Stimulated activated CD4-positive, alpha-beta T cell treated with anti-CD3 and anti-CD28 coated beads, Interleukin-1b, Interleukin-23, amount 100 ng/mL, for 48 hours (primary cell): ENCODE measurements at places on chromosomes 4 and X.

DNA sequence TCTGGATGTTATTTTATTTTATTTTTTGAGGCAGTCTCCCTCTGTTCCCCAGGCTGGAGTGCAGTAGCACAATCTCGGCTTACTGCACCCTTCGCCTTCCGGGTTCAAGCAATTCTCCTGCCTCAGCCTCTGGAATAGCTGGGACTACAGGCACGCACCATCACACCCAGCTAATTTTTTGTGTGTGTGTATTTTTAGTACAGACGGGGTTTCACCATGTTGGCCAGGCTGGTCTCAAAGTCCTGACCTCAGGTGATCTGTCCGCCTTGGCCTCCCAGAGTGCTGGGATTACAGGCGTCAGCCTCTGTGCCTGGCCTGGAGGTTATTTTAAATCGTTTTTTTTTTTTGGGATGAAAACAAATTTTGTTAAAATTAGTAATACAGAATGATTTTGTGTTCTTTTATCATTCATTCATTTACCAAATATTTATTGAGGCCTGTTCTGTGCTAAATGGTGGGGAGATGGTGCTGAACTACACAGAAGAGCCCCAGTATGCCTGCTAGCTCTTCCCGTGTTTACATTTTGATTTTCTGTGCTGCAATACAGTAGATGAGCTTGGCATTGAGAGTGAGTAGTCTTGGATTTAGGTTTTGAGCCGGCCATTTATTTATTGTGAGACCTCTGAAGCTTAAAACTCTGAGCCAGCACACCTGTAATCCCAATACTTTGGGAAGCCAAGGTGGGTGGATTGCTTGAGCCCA, 22.7 kb downstream of the ADD1 start:
- no peak for DNase-seq

GRCh38 chrX:75061701-75062100, 94.4 kb downstream of the ABCB7 start:
- peak; percentile 9 for DNase-seq

DNA sequence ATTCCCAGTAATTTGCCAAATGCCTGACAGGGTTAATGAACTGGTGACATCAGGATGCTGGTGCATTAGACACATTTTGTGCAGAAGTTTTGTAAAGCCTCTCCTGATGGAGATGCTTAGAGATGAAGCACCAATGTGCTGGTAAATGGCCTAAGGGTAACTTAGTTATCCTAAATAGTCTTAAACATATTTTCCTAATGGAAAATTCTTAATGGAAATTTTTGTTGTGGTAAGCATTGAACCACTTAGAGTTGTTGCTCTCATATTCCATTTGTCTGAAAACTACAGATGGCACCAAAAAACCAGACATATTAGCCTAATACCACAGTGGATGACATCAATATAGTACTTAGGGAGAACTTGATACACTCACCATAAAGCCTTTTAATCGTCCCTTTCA, 154.5 kb upstream of the ANK2 start:
- DNase-seq = no peak

- no peak for DNase-seq
Measured at GRCh38 chr4:10667701-10668326, 16.8 kb downstream of the CLNK start.

- DNase-seq = no peak
Measured at GRCh38 chr4:2961421-2961810, 1.8 kb downstream of the NOP14 start.

- peak; percentile 6 for DNase-seq
Measured at GRCh38 chrX:39477762-39478120, 620.0 kb downstream of the BCOR start.
